ENCODE measurements at places on chromosomes 5 and 9.

DNA sequence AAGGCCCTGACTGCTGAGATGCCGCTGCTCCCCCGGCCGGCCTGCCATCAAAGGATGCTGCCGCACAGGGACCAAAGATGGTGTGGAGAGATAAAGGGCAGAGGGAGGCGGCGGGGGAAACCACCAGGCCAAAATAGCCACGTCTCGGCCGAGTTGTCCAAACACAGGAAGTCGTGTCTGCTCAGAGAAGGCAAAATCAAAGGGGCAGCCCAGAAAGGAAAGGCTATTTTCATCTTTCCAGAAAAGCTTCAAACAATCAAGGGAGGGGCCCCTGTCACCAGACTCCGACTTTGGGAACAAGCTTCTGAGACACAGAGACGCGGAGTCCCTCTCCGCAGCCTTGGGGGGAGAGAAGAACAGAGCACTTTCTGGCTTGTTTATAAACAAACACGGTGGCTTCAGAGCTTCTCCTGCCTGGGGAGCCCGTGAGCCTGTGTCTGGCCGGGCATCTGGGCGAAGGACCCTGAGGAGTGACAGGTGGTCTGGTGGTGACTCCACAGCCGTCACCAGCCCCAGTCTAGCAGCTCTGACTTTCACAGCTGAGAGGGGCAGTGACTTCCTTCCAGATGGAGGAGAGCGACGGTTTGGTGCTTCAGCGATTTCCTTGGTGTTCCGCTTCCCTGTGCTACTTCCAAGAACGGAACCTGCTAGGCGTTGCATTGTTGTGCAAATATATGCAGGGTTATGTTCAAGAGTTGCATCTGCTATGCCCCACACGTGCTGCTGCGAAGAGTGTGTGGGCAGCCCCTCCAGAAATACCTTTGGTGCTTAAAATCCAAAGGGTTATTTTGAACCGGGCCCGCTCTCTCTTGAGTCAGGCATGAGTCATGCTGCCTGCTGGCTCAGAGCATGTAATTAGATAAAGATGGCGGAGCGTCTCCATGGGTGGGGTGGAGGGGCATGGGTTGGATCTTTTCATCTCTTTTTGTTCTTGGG lies 24.0 kb downstream of the ADAMTSL2 start:
- peak; percentile 5 for DNase-seq

GRCh38 chr5:101539315-101539714 lies 636.2 kb upstream of the ST8SIA4 start:
- DNase-seq = no peak

- DNase-seq = no peak
Observed at GRCh38 chr9:35760651-35761050, 6.6 kb upstream of the MSMP start.

DNA sequence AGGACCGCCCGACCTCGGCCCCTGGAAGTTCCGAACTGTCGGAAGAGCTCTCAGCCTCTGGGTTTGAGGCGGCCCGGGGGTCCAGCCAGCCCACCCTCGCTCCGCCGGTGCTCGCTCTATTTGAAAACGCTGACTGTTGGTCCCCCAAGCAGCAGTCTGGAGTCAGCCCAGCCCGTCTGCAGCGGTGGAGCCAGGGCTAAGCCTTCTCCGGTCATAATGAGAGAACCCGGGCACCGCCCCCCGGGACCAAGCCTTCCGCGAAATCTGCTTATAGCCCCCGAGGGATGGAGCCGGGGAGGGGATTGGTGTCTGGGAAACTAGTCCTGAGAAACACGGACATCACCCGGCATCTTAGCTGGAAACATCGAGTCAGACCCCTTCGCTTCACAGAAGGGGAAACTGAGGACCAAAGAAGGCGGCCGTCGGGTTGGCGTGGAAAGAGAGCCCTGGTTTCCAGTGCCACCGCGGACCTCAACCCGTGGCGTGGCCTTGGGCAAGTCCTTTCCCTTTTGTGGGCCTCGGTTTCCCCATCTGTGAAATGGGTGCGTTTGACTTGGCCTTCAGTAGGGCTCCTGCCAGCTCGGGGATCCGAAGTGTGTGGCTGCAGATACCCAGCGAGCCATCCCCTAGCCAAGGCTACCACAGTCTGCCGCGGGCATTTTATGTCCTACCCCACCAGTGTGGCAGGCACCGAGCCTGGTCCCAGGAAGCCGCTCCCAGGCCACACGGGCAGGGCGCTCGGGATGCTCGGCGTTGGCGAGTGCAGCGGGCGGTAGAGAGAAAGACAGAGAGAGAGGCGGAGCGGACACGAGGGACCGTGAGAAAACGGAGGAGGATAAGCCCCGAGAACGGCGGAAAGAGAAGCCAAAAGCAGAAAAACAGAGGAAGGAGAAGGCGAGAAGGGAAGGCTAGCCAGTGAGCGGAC lies 857 bp downstream of the ADAM19 start:
- no peak for DNase-seq

- no peak for DNase-seq
Observed at GRCh38 chr9:98085944-98086343, 29.4 kb downstream of the NANS start.

DNA sequence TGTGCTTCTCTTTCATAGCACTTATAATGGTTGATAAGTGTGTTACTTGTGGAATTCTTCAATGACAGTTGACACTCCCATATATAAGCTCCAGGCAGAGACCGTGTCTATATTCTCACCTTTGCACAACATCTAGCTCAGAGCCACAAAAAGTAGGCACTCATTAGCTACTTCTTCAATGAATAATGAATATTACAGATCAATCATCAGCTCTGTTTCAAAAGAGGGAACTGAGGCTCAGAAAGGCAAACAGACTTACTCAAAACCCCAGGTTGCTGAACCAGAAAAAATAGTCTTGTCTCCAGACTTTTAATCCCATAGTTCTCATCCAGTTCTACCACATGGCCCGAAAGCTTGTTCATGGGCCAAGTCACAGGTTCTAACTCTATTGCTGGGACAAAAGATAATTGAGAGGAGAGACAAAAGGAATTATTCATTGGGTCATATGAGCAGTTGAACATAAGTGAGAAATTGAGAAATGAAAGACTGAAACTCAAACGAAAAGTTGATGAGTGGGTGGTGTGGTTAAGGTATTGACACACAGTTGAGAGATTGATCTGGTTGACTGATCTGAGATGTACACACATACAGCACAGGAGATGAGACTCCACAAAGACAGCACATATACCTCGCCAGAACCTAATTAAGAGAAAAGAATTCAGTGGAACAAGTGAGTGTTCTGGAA lies 381.6 kb downstream of the EFNA5 start:
- DNase-seq = no peak

- DNase-seq = peak; percentile 42
Observed at GRCh38 chr5:177071666-177072385, 14.9 kb upstream of the FGFR4 start.

GRCh38 chr9:88534456-88535225 lies at the start of gene NXNL2:
TSS of gene NXNL2 (plus strand) at chr9:88535178. CDS start at chr9:88535435, 257 bp downstream.
- peak; percentile 10 for DNase-seq

- no peak for DNase-seq
Observed at GRCh38 chr5:91797576-91797975, 414.5 kb upstream of the ARRDC3 start.

GRCh38 chr5:108036482-108036881 lies 345.4 kb downstream of the FBXL17 start:
- DNase-seq = no peak

All from stimulated activated CD8-positive, alpha-beta memory T cell treated with anti-CD3 and anti-CD28 coated beads, Interleukin-4, amount 100 ng/mL, for 24 hours (primary cell).